ENCODE measurements at places on chromosomes 6 and 20. TPM values are rescaled to one million over a fixed set of nuclear protein-coding genes. Genes with fewer than 3 reads are reported as not detected.

The TMEM200A gene
- 0.52 TPM for total RNA-seq

The OPRM1 gene
- total RNA-seq: not detected

DNA sequence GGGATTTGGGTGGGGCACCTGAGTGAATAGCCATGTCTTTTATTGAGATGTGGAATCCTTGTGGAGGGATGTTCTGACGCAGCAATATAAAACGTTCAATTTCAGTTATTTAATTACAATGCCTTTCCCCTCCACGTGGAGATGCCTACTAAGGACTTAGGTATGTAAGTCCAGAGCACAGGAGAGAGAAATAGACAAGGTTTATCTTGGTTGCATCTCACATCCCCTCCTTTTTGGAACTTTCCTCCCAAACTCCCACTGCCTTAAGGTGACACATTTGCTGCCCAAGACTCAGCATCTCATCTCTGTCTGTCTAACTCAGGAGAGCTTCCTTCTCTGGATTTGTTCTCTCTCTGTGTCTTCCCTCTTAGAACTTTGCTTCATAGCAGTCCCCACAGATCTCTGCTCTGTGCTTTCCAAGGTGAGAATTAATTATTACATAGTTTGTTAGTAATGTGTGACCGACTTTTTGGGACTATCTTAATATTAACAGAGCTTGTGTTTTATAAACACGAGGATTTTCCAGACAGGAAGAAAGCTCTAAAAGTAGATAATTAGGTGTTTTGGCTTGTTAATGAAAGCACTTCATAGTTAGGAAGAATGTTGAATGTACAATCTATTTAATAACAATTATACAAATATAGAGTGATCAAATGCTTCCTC, 52.6 kb downstream of the COL19A1 start:
- H3K27me3 ChIP-seq: no peaks in the 10 kb centered on the region
- H3K4me3 ChIP-seq: no peak overlapping the region
- no peaks in the 10 kb centered on the region for H3K36me3 ChIP-seq
- H3K4me1 ChIP-seq: no peaks in the 10 kb centered on the region

GRCh38 chr6:169641461-169642085, 60.3 kb downstream of the WDR27 start:
- no peak overlapping the region for H3K4me3 ChIP-seq
- no peaks in the 10 kb centered on the region for H3K4me1 ChIP-seq
- H3K27me3 ChIP-seq: no peaks in the 10 kb centered on the region
- H3K27ac ChIP-seq: no peak overlapping the region
- peaks cover 3% of the 10 kb centered on the region for H3K36me3 ChIP-seq
- DNase-seq: no peak

The APCDD1L gene
- total RNA-seq: not detected

DNA sequence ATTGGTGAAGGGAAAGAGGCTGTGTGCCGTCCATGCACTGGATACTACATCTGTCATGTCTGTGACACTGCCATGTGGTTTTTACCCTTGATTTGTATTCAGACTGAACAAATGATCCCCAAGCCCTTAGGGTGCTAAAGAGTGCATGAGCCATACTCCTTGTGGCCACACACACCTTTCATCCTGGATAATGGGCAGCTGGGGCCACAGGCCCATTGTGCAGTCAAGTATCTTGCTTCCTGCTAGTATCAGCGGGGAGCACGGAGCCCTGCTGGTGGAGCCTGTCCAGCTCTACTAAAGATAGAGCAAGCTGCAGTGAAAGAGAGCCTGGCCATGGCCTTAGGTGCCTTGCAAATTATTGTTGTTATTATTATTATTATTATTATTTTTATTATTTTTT, 75.1 kb downstream of the SLX4IP start:
- no peak overlapping the region for H3K4me3 ChIP-seq
- no peak for DNase-seq
- no peak overlapping the region for H3K27ac ChIP-seq
- no peaks in the 10 kb centered on the region for H3K27me3 ChIP-seq
- peaks cover 10% of the 10 kb centered on the region for H3K4me1 ChIP-seq
- no peaks in the 10 kb centered on the region for H3K36me3 ChIP-seq

DNA sequence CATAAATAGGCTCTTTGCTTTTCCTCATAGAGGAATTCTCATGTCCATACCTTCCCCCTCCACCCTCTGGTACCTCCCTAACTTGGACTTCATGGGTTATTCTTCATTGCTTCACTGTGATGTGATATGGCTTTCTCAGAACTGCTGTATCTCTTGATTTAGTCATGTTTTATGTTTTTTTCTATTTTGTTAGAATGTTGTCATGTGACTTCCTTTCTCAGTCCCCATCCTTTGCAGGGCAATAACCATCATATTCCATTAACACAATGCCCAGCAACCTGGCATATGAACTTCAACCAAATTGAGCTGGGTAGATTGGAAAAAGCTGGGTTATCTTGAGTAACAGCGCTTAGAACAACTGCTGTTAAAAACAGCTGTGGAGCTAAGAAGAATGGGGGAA, 190.9 kb upstream of the PRSS16 start:
- H3K4me1 ChIP-seq: no peaks in the 10 kb centered on the region
- no peak overlapping the region for H3K27ac ChIP-seq
- H3K27me3 ChIP-seq: peaks cover 3% of the 10 kb centered on the region
- H3K4me3 ChIP-seq: no peak overlapping the region

DNA sequence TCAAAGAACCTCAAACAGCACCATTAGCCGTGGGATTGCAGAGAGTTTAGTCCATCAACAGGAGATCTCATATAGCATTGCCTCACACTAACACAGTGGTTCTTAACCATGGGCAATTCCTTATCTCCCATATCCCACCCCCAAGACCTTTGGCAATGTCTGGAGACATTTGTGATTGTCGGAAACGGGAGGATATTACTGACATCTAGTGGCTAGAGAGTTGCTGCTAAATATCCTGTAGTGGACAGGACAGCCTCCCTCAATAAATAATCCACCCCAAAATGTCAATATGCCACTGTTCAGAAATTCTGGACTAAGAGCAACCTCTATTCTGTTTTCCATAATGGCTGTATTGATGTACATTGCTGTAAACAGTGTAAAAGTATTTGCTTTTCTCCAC, 210.1 kb upstream of the CCN2 start:
- H3K27me3 ChIP-seq: no peaks in the 10 kb centered on the region
- H3K4me3 ChIP-seq: no peak overlapping the region
- H3K27ac ChIP-seq: no peak overlapping the region
- no peaks in the 10 kb centered on the region for H3K36me3 ChIP-seq
- no peaks in the 10 kb centered on the region for H3K4me1 ChIP-seq
- DNase-seq: no peak

The ASIP gene
- total RNA-seq: not detected

The LAMA5 gene
- 4.3 TPM for total RNA-seq

The TBX18 gene
- total RNA-seq: not detected

- H3K27me3 ChIP-seq: no peaks in the 10 kb centered on the region
- H3K36me3 ChIP-seq: peaks cover 4% of the 10 kb centered on the region
- no peak for DNase-seq
- H3K4me3 ChIP-seq: no peak overlapping the region
- H3K4me1 ChIP-seq: no peaks in the 10 kb centered on the region
Measured at GRCh38 chr20:35106827-35107380, 14.3 kb upstream of the TRPC4AP start.

DNA sequence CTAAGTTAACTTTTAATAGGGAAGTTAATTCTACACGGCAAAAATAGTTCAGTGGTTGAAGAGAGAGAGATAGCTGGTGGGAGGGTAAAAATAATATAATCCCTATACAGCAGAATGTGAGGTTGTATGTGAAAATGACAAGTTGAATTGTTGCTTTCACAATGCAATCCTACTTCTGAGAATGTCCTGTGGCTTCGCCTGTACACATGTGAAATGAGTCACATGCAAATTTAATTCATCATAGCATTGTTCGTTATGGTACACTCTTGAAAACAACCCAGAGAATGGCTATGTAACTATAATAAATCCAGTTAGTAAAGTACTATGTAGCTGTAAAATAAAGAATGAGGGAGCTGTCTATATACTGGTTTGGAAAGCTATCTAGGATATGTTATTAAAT, 46.0 kb upstream of the HINT3 start:
- no peak overlapping the region for H3K27ac ChIP-seq
- H3K4me1 ChIP-seq: no peaks in the 10 kb centered on the region
- H3K4me3 ChIP-seq: no peak overlapping the region
- no peaks in the 10 kb centered on the region for H3K27me3 ChIP-seq
- H3K36me3 ChIP-seq: peaks cover 14% of the 10 kb centered on the region
- no peak for DNase-seq

The AGER gene
- 22.9 TPM for total RNA-seq

GRCh38 chr6:141482796-141483597, 649.7 kb upstream of the GJE1 start:
- H3K36me3 ChIP-seq: no peaks in the 10 kb centered on the region
- H3K27ac ChIP-seq: peak overlapping the region; percentile 88
- DNase-seq: no peak
- H3K4me3 ChIP-seq: peak overlapping the region; percentile 26

The PSORS1C1 gene
- not detected for total RNA-seq

The HSPA1L gene
- total RNA-seq: 2.0 TPM

DNA sequence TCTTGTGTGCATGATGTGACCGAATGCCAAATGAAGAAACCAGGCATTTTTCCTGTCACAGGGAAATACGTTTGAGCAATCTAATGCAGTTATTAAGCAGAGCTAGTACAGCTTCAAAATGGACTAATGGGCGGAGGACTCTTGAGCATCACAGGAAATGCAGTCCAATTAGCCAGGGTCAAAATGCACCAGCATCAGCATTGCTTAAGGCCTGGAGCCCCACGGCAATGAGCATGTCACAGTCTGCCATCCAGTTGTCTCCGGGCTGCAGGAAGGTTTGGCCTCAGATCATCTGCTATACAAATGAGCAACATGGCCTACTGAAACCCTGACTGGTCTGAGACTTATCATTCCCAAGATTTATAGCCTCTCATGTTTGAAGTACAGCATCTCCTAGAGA, 652.1 kb upstream of the SLC35B3 start:
- H3K36me3 ChIP-seq: no peaks in the 10 kb centered on the region
- H3K27ac ChIP-seq: no peak overlapping the region
- no peak overlapping the region for H3K4me3 ChIP-seq
- no peaks in the 10 kb centered on the region for H3K27me3 ChIP-seq

DNA sequence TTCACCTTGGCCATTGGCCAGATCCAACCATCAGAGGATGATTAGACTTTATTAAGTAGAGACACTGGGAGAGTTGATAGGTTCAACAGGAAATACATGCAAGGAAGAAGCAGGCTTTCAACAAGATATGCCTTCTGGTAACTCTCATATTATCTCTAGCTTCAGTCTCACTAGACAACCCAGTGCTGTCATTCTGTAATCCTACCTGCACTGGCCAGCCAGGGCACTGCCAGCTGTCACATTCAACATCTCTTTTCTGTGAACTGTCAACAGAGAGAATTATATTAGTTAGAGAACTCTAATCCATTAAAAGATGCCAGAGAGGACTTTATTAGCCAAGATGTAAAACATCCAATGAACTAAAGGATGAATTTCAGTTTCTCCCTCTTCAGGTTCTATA, 337.9 kb upstream of the JAG1 start:
- DNase-seq: no peak
- H3K4me1 ChIP-seq: no peaks in the 10 kb centered on the region
- H3K4me3 ChIP-seq: no peak overlapping the region
- H3K27ac ChIP-seq: no peak overlapping the region
